Adrenal gland (tissue), 19 donors: ENCODE measurements at places on chromosomes 7 and 10. TPM values are rescaled to one million over a fixed set of nuclear protein-coding genes. Genes with fewer than 3 reads are reported as not detected.

Gene ZNF777
- 13.8 TPM for polyA plus RNA-seq

Gene EIF3A
- 26.0 TPM for polyA plus RNA-seq

Gene AHCYL2
- 9.4 TPM for polyA plus RNA-seq

Gene NEUROG3
- polyA plus RNA-seq, result not detected

Gene GRM8
- 1.0 TPM for polyA plus RNA-seq

Gene FAM3C
- 17.1 TPM for polyA plus RNA-seq

Gene POLR2J2
- 4.1 TPM for polyA plus RNA-seq

Gene SPDYE1
- not detected for polyA plus RNA-seq

Gene ZNF775
- polyA plus RNA-seq, result 3.0 TPM

Gene CPA2
- 0.15 TPM for polyA plus RNA-seq

Gene CHST15
- 5.2 TPM for polyA plus RNA-seq

Gene MMP21
- not detected for polyA plus RNA-seq

Gene CDH23
- 20.2 TPM for polyA plus RNA-seq

Gene ZNF365
- 1.7 TPM for polyA plus RNA-seq

Gene FGL2
- polyA plus RNA-seq, result 6.8 TPM

Gene LIPF
- not detected for polyA plus RNA-seq

Gene NPTX2
- 18.6 TPM for polyA plus RNA-seq

Gene ZNF804B
- 0.08 TPM for polyA plus RNA-seq

Gene NEBL
- polyA plus RNA-seq, result 6.3 TPM

Gene SCART1
- 0.42 TPM for polyA plus RNA-seq

Gene CC2D2B
- 0.29 TPM for polyA plus RNA-seq

Gene PRKG1
- 14.4 TPM for polyA plus RNA-seq

Gene TMEM176A
- polyA plus RNA-seq, result 46.4 TPM

Gene TEX36
- not detected for polyA plus RNA-seq

Gene OPALIN
- polyA plus RNA-seq, result not detected

Gene TMEM229A
- 0.34 TPM for polyA plus RNA-seq

Gene POP7
- 48.5 TPM for polyA plus RNA-seq

Gene HOXA9
- 4.4 TPM for polyA plus RNA-seq

Gene METTL27
- 2.2 TPM for polyA plus RNA-seq

Gene KLF14
- 0.44 TPM for polyA plus RNA-seq

Gene CDHR1
- polyA plus RNA-seq, result 7.7 TPM

Gene XRCC2
- 0.62 TPM for polyA plus RNA-seq

Gene EBLN1
- polyA plus RNA-seq, result not detected

Gene SERPINE1
- 23.0 TPM for polyA plus RNA-seq

Gene NSUN5
- 24.4 TPM for polyA plus RNA-seq

Gene NUTM2E
- polyA plus RNA-seq, result not detected

Gene MYOF
- 9.0 TPM for polyA plus RNA-seq

Gene KLHDC10
- 35.6 TPM for polyA plus RNA-seq

Gene MNX1
- polyA plus RNA-seq, result not detected

Gene COL1A2
- 109 TPM for polyA plus RNA-seq
